ENCODE measurements at places on chromosomes 5 and 9.

DNA sequence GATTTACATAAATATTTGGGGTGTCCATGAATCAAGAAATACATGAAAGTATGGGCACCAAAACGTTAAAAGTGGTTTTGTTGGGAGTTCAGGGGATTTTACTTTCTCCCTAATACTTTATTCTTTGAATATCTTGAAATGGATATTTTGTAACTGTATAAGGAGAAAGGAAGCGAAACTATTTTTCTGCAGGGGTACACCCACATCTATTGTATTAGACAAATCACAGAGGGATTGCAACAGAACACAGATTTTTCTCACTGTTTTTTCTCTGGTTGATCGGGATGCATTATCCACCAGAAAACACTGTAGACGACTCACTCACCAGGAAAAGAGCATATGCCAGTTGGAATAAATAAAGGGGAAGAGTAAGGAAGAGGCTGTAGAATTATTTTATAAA lies 1.2 kb upstream of the RABGAP1 start:
- no peak for DNase-seq

DNA sequence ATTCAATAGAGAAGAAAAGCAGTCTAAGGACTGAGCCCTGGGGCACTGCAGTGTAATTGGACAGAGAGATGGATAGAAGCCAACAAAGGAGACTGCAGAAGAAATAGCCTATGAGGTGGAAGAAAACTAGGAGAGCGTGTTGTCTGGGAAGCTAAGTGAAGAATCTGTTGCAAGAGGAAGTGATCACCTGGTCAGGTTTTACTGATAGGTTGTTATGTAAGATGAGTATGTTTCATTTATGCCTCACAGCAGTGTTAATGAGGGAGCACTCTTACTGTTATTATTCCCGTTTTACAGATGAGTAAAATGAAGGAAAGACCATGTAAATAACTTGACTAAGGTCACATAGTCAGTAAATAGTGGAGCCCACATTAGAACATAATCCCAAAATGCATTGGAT lies 80.0 kb upstream of the GRHPR start:
- no peak for DNase-seq

DNA sequence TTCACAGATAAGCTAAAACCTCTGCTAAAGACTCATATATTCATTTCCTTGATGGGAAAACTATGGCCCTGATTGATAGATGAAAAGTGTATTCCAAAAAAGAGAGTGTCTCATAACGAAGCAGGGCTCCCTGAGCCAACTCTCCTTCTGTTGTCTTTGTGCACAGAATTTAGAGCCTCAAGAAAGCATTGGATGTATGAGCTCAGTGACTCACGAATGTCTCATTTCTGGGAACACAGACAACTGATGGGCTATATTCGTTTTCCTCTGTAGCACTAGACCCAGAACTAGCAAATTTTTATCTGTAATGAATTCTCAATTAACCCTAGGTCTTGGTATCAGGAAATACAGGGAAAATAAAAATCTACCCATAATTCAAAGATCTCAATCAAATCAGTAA lies 88.4 kb downstream of the LMNB1 start:
- no peak for DNase-seq

- DNase-seq: no peak
Observed at GRCh38 chr5:138661991-138662434, 86.8 kb upstream of the HSPA9 start.

DNA sequence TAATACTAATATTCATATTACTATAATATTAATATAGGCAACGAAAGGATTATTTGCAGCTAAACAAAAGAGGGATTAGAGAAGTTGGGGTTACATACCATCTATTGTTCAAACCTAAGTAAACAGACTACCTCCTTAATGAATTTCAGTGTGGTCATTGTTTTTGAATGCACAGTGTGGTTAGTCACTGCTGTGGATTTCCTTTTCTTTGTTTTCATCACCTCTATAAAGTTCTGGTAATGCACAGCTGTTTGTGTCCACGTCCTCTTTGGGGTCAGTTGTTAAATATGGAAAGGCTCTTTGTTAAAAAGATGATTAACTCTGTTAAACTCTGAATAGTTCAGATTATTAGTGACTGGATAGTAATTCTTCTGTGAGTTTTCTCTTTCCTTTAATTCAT lies 233.6 kb downstream of the MAST4 start:
- DNase-seq: no peak

GRCh38 chr9:37902796-37903646 lies 906 bp downstream of the SLC25A51 start:
- no peak for DNase-seq
